ENCODE measurements at places on chromosomes 2 and 18.

DNA sequence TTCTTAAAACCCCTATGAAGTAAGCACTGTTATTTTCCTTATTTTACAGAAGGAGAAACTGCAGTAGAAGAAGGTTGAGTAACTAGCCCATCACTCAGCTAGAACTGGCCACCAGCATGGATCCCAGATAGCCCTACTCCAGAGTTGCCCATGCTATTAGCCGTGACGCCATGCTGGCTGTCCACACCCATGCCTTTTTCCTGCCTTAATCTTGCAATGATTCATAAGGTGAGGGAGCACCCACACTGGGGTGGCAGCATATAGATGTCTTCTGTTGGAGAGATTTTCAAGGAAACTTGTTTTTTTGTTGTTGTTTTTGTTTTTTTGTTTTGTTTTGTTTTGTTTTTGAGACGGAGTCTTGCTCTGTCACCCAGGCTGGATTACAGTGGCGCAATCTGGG, 204.1 kb upstream of the HAAO start:
- no peak for DNase-seq

DNA sequence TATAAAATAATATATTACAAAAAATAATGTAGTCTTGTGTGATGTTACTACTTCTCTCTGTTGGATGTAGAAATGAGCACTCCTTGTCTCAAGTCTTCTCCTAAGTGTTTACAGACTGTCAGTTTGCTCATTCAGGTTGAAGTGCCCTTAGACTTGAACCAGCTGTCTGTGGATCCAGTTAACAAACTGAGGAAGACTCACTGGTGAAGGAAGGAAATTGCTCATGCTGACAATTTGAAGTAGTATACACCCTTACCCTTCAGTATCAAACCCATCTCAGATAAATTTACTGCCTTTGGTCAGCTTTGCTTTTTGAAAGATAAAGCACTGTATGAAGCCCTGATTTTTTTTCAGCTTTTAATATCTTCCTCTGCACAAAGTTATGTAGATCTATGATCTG, 854.2 kb upstream of the ZEB2 start:
- no peak for DNase-seq

GRCh38 chr2:182650704-182651103, 65.4 kb upstream of the DNAJC10 start:
- DNase-seq, result peak; percentile 9

DNA sequence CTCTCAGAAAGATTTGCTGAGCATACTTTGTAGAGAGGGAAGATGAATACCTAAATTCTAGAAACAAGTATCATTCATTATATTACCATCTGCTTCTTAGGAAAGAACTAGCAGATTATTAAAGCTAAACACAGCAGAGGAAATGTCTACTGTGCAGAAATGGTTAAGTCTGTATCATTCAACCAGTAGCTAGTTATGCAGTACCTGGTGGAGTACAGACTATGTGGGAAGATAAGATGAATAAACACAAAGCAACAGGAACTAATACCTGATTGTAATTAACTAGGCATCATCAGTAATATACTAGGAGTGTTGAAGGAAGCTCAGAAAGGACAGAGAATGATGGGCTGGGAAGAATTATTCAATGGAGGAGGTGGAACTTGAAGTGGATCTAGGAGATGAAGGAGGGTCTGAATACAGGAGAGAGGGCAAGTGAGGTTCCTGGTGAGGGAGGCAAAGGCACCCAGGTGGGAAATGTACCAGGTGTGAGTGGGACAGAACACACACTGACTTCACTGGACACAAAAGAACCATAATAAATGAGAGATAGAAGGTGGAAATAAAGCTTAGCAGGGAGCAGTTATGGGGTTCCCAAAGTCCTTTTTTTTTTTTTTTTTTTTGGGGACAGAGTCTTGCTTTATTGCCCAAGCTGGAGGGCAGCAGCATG, 9.5 kb downstream of the WDFY1 start:
- DNase-seq, result no peak

- no peak for DNase-seq
These were observed 746.3 kb upstream of the CHAC2 start for GRCh38 chr2:53021292-53021691.

DNA sequence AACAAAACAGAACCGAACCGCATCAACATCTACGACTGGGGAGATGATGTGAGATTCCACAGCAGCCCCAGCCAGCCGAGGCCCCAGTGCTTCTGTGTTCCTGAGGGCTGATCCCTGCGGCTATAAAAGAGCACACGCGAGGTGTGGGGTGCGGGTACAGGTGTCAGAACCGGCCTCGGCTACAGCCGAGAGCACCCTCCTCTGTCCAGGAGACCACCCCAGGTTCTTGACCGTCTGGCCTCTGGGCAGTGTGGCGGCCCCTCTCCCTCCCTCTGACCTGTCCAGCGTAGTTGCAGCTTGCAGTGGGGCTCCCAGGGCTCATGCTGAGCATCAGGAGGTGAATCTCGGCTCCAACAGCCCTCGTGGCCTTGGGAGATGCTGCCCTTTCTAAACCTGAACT, 23.7 kb downstream of the RTP5 start:
- no peak for DNase-seq

- no peak for DNase-seq
These were observed 8.1 kb upstream of the SANBR start for GRCh38 chr2:61057562-61057961.

DNA sequence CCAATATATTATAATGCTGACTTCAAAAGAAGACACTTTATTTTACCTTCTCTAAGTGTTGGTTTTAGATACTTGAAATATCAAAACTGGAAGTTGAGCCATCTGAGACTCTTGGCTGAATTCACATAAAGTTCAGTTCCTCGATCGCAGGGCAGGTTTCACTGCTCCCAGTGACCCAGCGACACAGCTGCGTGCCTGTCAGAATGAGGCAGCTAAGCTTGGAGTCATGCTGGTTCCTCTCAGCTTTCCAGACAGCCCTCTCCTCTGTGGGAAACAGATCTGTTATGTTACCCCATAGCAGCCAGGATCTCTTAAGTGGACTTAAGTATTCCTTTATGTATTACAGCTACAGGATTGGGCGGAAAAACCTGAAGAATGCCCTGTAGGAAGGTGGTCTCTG, 142.8 kb upstream of the ALPP start:
- no peak for DNase-seq

GRCh38 chr2:56185582-56186046, 1.8 kb downstream of the CCDC85A start:
- no peak for DNase-seq

GRCh38 chr2:127769587-127769986, 41.4 kb downstream of the WDR33 start:
- DNase-seq, result no peak

GRCh38 chr2:160261732-160262131, 61.7 kb upstream of the ITGB6 start:
- no peak for DNase-seq

DNA sequence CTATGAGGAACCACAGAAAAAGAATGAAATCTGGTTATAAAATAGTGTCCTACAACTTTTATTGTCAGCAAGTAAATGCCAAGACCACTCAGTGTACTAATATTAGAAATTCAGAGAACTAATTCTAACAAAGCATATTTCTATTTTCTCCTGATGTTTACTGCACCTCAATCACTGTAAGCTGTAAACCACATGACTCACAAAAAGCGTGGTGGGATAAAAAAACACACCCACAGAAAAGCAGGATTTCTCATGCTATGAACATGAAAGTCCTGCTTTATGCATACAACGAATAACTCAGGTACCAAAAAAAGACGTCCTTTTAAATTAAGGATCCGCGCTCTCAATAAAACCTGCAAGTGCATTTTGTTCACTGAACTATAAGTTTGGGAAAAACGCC, 797 bp downstream of the TXNL4A start:
- DNase-seq, result no peak

DNA sequence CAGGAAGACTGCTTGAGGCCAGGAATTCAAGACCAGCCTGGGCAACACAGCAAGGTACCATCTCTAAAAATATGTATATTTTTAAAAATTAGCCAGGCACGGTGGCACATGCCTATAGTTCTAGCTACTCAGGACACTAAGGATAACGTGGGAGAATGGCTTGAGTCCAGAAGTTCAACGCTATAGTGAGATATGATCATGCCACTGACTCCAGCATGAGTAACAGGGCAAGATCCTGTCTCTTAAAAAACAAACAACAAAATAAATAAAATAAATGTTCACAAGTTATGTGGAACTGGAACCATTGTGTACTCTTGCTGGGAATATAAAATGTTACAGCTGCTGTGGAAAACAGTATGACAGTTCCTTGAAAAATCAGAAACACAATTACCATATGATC, 47.2 kb downstream of the USP34 start:
- no peak for DNase-seq

DNA sequence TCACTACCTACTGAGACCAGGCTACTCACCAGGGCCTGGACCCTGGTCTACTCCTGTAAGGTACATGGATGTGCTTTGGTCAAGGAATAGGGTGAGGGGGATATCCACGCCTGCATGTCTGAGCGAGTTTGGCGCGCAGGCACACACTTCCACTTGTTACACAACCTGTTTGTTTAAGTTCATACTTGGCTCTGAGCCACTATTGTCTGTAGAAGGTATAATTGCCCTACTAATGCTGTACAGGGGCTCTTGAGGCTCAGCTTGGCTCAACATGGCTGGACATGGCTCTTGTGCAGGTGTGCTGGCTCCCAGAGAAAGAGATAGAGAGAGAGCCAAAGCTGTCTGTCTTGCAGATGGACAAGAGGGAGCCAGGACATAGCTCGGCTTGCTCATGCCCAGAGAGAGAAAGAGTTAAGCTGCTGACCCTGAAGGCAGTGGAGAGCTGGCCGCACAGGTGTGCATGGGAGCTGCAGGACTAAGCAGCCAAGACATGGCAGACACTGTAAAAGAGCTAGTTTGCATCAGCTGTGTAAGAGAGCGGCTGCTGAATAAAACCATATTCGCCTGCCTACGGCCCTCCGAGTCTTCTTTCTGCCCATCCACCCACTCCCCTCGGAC, 35.2 kb downstream of the NPPC start:
- DNase-seq, result no peak

GRCh38 chr2:174142290-174142689, 106.0 kb downstream of the OLA1 start:
- DNase-seq, result no peak

DNA sequence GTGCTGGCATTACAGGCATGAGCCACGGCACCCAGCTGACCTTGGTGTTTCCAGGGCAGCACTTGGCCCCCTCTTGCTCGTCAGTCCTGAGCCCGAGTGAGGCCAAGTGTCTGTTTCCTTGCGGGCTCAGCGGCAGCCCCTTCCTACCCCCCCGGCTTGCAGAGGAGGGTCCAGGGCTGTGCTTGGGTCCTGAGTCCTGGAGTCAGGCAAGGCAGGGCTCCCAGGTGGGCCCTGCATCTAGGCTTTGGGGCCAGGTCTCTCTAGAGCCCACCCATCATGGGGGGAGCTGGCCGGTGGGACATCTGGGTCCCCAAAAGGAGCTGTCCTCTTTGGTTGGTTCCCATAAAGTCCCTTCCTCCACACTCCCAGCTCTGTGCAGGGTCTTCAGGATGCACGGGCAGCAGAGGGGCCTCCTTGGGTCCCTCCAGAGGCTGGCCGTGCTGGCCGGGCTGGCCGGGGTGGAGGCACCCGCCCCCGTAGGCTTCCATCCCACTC, 63.7 kb upstream of the HPCAL1 start:
- DNase-seq, result no peak

- no peak for DNase-seq
These were observed 28.6 kb upstream of the NEMP2 start for GRCh38 chr2:190563109-190563508.

DNA sequence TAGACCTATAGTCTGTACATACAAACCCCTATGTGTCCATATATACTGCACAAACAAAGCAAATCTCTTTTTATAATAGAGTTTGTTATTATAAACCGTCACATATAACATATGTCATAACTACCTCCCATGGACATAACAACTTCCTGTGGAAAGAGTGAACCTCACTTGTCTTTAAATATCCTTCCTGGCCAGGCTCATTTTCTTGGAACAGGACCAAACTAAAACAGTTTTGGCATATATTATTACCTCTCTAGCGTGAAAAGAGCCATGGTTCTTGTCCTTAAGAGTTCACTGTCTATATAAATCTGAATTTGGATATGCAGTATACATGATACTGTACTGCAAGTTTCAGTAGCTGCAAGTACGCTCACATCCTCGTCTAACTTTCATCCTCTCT, 28.3 kb upstream of the DNAJC27 start:
- DNase-seq, result no peak

DNA sequence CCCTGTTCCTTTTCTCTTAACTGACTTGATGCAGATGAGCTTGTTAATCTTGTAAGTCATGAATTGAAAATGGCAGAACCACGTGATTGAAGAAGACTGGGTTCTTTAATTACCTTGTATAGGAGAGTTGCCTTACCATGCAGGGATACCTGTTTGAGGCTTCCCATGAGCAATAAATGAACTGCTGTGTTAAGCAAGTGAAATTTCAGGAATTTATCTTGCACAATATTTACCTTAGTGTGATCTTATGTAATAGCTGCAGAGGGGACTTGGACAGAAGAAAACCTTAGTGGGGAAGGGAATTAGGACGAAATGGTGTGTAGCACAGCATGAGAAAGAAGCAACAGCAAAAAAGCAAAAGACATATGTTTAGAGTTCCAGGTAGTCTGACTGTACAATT, 384.0 kb upstream of the TMEFF2 start:
- DNase-seq, result no peak

DNA sequence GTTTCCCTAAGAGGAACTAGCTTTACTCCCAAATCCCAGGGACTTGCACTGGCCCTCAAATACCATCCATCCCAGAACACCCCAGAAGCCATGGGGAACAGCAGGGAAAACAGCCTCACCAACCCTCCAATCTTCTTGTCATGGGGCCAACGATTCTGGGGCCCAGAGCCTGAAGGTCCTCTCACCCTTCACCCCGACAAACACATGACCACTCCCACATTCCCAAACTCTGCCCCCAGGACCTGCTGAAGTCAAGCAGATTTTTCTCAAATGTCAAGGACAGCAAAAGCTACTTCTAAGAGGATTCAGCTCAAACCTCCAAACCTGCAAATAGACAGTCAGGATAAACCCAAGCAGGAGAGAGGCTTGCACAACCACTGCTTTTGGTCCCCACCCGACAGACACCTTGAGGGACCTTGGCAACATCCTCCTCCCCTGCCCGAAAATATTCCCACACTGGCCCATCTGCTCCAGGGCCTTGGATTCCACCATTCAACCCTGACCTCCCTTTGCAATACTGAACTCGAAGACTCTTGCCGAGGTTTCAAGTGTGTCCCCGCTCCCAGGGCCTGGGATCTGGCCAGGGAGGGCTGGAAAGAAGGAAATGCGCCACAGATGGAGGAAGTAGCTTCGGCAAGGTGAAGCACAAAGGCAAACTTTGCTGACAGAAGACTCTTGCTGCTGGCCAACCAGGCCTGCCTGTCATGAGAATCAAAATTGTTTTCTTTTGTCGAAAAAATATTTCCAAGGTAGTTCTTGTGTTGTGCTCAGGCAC, 143.3 kb downstream of the ZFP36L2 start:
- DNase-seq, result no peak

- DNase-seq, result no peak
These were observed 43.2 kb downstream of the FOSL2 start for GRCh38 chr2:28435814-28436351.

DNA sequence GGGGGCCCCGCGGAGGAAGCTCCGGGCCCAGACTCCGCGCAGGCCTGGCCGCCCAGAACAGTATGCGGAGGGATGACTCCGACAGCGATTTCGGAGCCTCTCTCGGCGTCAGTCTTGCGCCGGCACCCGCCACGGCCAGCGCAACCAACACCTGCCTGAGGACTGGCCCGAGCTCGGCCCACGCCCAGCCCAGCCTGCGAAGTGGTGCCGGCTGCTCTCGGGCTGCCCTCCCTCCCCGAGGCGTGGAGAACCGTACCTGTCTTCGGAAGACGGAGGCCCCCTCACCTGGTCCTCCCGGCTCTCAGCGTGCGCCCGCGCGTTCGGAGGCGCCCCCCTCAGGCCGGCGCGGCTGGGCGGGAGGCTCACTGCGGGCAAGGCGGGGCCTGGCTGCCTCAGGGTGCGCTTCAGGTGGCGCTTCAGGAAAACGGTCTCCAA, at the start of gene M1AP:
Gene M1AP, minus strand, starts transcription at position 322 of the 435 bp plus-strand sequence. CDS start 8,055 bp downstream, outside the sequence.
- no peak for DNase-seq
